ENCODE measurements at places on chromosomes 12 and 14.

GRCh38 chr14:77219591-77219990 lies 38.0 kb downstream of the TMEM63C start:
- DNase-seq = no peak

GRCh38 chr14:24172261-24172860 lies 481 bp downstream of the REC8 start:
- peak; percentile 86 for DNase-seq

DNA sequence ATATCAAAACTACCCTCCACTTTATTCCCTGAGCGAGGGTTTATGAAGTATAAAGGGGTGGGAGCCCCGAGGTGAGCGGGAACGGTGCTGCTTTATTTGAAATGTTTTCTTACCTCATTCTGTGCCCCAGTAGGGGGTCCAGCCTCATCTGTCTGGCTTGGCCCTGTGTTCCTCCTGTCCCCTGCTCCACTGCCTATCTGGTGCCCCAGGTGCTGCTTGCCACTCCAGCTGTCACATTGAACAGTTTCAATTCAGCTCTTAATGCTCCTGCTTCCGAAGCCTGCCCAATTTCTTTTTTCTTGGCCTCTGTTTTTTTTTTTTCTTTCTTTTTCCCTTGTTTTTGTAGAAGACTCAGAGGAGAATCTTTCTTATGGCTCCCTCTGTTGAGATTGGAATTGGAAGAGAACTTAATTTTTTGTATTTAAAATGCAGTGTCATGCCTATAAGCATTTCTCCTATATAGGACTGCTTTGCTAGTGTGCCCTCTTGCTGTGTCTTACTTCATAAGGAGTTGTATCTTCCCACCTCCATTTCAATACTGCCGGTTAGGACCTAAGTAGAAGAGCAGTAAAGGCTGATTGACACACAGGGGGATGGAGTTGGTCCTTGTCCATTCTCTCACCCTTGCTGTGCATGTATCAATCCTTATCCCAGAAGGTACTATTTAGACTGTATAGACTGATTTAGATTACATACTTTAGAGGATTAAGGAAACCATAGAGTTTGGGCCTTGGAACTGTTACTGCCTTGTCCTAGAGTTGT lies 2.3 kb downstream of the ATXN7L3B start:
- DNase-seq = no peak

DNA sequence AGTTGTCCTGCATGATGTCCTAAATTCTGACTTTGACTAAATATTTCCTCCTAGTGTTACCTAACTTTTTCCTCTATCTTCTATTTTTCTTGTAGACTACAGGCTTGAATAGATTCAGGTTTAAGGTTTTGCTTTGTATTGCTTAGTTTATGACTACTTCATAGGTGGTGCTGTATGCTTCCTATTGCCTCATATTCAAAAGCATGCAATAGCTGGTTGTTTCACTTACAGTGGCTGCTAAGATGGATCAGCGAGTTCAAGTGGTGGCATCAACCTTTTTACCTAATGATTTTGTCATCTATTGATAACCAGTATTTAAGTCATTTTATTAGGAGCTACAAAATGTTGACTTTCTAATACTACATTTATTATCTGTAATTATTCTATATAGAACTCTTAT lies 36.3 kb upstream of the BICD1 start:
- no peak for DNase-seq

DNA sequence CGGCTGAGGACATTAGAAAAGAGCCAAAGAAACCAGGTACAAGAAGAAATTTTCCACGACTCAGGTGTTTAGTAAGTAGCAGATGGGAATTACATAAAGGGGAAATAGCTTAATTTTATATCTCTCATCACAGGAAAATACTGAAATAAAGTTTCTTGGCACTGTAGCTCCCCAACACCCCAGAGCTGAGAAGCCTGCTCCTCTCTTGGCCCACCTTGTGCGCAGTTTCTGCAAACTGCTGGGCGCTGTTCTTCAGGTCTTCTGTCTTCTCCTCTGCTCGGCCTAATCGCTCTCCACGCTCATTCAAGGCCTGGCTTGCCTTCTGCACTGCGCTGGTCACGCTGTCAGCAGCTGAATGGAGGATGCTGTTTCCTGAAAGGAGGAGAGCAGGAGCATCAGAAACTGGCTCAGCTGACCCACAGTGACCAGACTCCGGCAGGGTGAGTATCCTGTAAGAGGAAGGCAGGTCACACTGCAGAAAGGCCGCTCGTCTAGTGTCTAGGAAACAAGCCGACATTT lies 184.9 kb upstream of the GZMB start:
- DNase-seq = no peak

GRCh38 chr12:105806400-105806770 lies 332.4 kb downstream of the NUAK1 start:
- no peak for DNase-seq

DNA sequence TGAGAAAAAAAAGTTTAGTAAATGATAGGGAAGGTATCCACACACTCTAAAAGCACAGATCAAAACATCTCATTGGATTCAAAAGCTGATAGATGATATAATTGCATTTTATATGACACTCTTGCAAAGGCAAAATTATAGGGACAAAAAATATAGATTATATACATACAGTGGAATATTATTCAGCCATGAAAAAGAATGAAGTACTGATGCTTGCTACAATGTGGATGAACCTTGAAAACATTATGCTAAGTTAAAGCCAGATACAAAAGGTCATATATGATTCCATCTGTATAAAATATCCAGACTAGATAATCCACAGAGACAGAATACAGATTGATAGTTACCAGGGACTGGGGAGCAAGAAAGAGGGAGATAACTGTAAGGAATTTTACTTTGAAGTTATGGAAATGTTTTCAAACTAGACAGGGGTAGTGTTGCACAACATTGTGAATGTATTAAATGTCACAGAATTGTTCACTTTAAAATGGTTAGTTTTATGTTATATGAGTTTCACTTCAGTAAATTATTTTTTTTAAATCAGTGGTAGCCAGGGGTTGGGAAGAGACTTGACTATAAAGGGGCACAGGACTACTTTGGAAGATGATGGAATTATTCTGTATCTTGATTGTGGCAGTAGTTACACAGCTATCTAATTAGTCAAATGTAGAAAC lies 41.7 kb upstream of the CDKN3 start:
- no peak for DNase-seq

DNA sequence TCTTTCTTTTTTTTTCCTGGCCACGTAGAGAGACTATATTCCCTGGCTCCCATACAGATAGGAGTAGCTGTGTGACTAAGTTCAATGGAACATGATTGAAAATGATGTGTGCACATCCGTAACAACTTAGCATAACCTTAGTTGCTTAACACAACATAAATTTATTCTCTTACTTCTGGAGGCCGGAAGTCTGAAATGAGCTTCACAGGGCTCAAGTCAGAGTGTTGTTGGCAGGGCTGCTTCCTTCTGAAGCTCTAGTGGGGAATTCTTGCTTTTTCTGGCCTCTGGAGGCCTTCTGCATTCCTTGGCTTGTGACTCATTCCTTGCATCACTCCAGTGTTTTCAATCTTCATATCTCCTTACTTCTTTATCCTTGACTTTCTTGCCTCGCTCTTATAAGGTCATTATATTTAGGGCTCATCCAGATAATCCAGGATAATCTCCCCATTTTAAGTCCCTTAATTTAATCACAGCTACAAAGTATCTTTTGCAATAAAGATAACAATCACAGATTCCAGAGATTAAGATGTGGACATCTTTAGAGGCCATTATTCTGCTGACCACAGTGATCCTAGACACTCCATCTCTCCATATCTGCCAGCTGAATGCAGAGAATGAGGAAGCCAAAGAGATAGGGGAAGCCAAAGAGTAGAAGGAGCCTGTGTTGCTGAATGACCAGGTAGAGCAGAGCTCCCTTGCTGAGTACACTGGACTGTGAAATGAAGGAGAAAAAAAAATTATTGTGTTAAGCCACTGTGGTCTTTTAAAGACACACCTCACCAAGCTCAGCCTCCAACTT lies 21.0 kb upstream of the SNX6 start:
- DNase-seq = no peak

- DNase-seq = no peak
Measured at GRCh38 chr12:111842556-111843396, 748 bp downstream of the MAPKAPK5 start.

DNA sequence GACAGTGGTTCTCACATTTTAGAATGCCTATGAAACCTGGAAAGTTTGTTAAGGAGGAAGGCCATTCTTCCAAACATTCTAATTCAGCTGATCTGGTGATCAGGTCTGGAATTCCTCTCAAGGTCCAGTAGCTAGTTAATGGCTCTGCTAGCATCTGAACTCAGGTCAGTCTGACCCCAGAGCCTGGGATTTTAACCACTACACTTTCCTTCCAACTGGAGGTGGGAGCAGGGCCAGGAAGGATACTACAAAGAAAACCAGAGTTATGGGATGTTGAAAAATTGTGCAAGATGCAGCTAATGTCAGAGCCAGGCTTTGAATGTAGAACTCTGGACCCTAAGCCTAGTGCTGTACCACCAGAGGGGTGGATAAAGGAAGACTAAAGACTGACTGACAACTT lies 73.6 kb upstream of the NID2 start:
- DNase-seq = no peak

GRCh38 chr14:65476942-65477318 lies 64.4 kb downstream of the FUT8 start:
- DNase-seq = no peak

DNA sequence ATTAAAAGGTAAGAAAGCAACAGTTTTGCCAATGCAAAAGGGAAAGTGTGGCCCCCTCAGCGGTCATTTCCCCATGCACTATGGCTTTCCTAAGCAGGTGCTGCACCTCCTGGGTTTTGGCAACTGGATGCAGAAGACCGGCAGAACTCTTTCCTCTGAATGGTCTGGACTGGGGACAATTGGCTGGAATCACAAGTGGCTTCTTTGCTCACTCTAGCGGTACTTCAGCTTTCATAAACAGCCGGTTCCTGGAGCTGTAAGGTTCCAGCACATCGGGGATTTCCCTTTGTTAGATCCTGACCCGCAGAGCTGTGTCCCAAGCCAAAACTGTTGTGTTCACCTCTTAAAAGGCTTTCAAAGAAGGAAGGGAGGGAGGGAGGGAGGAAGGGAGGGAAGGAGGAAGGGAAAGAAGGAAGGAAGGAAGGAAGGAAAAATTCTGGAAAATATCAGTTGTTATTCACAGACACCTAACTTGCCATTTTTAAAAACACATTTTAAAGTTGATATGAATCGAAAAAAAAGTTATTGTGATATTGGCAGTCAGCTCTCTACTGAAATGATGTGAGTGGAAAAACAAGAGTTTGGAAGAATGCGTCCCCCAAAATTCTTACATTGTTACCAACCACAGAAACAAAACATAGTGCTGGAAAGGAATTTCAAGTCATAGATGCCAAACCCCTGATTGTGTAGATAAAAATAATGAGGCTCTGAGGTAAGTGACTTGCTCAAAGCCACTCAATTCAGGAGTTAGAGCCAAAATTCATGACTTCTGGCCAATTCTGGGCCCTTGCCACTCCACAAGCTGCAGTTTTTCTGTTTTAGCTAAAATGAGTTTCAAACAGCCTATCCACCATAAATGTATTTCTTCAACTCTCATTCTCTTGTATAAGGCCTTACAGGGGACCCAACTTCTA lies 220.6 kb upstream of the HMGA2 start:
- DNase-seq = peak; percentile 7

DNA sequence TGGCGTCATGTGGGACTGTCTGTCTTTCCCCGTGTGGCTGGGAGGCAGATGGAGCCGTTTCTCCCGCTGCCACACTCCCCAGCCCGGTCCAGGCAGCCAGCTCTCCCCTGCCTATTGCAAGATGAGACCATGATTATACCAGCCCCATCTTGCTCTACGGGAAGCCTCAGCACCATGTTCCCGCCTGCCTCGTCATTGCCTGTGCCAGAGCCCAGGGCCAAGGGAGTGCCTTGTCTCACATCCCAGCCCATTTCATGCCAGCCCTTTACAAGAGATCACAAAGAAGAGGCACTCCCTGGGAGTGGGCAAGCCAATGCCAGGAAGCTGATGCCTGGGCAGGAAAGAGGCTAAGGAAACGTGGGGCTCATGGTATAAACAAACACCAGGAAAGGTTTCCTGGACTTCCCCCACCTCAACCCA lies 23.9 kb downstream of the GPR68 start:
- DNase-seq = no peak

DNA sequence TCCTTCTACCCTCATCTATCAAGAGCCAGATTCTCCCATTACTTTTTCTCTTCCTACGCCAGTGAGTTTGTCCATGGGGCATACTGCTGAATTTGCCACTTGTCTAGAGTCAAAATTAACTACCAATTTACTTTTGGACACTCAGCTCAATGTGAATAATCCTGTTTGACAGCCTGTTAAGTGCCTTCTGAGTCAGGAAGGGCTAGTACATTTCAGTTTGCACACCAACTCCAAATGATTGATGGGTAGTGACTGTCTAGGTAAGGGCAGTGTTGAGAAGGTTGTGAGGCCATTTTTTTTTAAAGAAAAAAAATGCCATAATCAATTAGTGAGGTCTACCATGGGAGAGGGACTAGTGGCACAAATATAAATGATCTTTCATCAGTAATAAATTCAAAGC lies 21.8 kb upstream of the TRIM9 start:
- no peak for DNase-seq

DNA sequence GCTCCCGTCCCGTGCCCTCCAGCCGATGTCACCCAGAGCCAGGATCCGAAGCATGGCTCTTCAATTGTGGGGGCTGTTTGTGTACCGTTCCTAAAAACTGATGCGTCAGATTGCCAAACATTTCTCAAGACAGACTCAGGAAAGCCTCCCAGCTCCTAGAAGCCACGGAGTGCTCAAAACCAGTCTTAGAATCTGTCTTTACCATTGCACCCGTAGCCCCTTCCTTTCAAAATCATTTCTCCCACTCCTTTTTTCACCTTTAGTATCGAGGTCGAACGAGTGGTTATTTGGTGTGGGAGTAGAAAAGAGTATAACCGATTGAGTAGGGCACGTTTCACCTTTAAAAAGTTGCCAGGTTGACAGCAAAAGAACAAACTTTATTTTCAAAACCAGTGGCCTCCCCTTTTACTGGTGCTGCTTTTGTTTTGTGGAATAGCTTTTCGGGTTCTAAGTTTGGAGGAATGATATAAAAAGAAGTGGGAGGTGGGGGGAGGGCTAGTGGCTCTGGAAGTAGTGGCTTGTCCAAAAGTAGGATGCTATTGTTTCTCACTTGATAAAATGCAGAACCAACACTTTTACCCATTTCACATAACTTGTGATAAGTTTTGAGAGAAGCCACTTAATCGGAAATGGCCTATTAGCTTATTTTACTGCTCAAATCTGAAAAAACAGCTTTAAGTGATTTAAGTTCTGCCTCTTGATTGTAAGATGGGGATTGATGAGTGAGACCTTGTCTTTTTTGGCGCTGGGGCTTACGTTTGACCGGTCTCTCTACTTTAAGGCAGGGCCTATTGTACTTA lies 803 bp downstream of the STK38L start:
- no peak for DNase-seq

GRCh38 chr12:79842630-79843029 lies 92.3 kb downstream of the PPP1R12A start:
- DNase-seq = no peak

DNA sequence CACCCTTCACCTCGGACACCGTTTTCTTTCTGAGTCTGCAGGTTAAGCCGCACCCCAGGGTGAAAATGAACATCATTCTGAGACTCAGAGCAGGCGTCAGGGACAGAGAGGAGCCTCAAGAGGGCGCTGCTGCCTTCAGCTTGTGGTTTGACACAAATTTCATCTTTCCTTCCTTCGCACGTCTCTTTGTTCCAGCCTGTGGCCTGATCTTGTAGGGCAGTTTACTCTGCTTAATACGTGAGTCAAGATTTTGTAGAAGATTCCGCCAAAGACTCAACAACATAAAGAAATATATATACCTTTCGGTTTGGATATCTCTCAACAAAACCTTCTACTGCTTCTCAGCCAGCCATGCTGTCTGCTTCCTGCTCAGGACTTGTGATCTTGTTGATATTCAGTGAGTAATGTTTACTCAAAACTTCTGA lies 329.3 kb upstream of the OR4E1 start:
- no peak for DNase-seq

GRCh38 chr14:100791348-100791735 lies 34.6 kb upstream of the MEG3 start:
- DNase-seq = no peak
